Stimulated activated CD8-positive, alpha-beta memory T cell treated with anti-CD3 and anti-CD28 coated beads, Interleukin-4, amount 100 ng/mL, for 1 hour (primary cell): ENCODE measurements at places on chromosomes 12 and 14.
A peak's percentile ranks its signal among the peaks of the same experiment; 100 is the strongest.

- DNase-seq = no peak
These were observed 142.3 kb upstream of the TMPO start for GRCh38 chr12:98373025-98373554.

DNA sequence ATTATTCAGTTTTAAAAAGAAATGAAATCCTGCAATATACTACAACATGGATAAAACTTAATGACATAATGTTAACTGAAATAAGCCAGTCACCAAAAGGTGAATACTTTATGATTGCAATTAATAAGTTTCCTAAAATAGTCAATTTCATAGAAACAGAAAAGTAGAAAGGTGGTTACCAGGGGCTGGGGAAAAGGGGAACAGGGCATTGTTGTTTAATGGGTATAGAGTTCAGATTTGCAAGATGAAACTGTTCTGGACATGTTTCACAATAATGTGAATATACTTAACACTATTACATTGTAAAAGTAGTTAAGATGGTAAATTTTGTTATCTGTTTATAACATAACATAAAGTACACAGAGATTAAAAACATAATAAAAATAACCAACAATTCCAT is 550.9 kb downstream of the CCER1 start:
- no peak for DNase-seq

GRCh38 chr12:1842905-1843640 is 22.7 kb downstream of the LRTM2 start:
- DNase-seq = no peak

GRCh38 chr14:58671436-58671835 is 33.7 kb downstream of the DACT1 start:
- DNase-seq = no peak

DNA sequence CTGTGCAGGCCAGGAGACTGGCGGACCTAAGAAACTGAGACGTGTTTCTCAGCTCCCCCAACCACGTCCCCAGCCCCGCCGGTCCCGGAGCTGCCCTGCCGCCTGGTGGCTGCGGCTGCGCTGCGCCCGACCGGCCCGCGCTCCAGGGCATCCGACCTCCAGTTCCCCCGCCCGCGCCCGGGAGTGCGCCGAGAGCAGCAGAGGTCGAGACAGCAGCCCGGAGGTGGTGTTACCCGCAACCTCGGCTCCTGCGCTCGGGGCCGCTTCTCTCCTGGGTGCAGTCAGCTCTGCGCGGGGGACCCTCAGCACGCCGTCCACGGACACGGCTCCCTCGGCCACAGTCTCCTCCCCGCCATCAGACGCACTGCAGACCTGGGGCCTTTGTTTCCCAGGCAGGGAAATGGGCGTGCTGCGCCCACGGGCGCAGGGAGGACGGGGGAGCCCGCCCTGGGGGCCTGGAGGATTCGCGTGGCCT is 21.6 kb upstream of the GPR132 start:
- peak; percentile 74 for DNase-seq

- DNase-seq = no peak
These were observed 317.1 kb downstream of the BCAT1 start for GRCh38 chr12:24631676-24632426.

DNA sequence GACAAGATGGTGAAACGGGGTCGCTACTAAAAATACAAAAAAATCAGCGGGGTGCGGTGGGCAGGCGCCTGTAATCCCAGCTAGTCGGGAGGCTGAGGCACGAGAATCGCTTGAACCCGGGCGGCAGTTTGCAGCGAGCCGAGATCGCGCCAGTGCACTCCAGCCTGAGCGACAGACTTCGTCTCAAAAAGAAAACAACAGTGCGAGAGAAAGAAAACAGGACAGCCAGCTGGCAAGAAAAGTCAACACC is 633 bp upstream of the RNU4-2 start:
- DNase-seq = no peak

DNA sequence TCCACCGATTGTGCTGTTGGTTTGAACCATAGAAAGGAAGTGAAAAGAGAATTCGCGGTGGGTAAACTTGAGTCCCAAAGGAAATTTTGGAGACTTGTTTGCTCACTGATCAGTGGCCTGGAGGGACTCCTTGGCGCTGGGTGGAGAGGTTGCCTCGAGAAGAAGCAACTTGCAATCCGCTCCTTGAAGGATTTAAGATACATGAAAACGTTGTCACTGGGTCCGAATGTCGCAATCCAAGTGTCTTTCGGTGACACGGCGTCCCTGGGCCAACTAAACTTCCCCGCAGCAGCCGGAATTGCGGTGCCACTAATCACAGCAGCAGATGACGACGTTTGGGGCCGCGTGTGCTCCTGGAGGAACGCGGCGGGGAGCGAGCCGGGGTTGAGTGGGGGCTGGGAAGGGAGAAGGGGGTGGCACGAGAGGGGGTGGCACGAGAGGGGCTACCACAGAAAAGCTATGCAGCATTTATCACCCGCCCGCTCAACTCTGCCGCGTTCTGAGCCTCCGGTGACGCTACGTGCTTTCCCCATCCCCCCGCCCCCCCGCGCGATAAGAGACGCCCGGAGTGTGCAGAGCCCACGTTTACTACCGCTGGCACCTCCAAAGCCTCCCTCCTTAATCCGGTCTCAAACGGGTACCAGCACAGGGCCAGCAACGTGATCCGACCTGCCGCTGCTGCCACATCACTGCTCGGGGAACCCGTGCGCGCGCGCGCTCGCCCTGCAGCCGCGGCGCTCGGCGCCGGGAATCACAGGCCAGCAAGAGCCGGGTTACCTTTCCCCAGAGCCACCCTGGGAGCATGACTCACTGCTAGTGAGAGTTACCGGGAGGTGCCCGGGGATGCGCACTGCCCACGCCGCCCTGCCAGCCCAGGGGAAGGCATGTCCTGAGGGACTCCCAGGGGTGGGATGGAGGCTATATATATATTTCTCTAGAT is 833 bp upstream of the BHLHE41 start:
- no peak for DNase-seq

- no peak for DNase-seq
These were observed 5.6 kb downstream of the MYL6 start for GRCh38 chr12:56163533-56164344.

DNA sequence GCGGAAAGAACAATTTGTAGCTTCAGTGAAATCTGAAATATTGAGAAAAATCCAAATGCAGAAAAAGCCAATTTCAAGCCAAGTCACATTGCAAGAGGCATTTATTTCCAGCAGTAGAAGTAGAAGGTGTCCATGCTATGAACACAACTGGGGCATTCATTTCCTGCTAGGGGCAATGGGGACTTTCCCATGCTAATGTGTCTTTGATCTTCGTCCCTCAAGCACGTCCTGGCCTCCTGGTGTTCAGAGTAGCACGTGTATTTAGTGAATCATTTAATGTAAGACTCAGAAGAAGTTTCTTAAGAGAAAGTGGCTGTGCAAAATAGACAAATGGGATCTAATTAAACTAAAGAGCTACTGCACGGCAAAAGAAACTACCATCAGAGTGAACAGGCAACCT is 267.9 kb downstream of the TMEM132C start:
- no peak for DNase-seq

DNA sequence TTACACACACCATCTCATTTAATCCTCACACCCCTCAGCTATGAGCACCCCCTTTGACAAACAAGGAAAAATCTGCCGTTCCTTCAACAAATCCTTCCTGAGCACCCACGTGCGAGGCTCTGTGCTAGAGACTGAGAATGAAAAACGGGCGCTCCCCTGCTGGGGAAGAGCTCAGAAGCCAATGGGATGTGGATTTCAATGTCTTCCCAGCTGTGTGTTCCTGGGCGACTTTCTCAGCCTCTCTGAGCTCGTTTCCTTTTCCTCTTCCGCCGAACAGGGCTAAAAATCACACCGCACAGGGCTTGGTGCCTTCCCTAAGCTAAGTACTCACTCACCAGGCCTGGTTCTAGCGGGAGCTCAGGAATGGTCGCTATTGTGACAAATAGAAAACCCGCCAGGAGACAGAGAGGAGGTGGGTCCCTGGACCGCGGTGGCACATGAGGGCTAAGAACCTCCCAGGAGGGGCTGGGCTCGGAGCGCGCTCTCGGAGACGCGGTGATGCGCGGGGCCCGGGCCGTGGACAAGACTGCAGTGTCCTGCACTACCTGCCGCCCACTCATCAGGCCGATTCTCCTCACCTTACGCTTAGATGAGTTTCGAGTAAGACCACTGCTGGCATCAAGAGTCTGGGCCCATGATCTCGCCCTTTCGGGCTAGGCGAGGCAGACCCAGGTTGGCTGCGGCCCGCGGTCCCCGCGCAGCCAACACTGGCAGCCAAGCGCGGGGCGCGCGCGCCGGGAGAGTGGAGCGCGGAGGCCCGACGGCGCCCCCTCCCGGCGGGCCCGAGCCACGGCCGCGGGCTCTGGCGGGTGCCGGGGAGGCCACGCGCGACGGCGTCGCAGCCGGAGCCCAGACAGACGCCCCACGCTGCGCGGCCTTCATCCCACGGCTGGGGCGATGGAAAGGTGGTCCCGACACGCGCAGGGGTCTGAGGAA is 17.0 kb downstream of the ZDHHC22 start:
- DNase-seq = peak; percentile 17
